Stimulated activated CD4-positive, alpha-beta T cell treated with anti-CD3 and anti-CD28 coated beads, Interleukin-2, amount 100 ng/mL, for 4 hours (primary cell): ENCODE measurements at places on chromosomes 12 and 14.
A peak's percentile ranks its signal among the peaks of the same experiment; 100 is the strongest.

GRCh38 chr12:6839482-6840201 lies 1.1 kb upstream of the GNB3 start:
- DNase-seq: no peak

- no peak for DNase-seq
Observed at GRCh38 chr12:43884683-43885410, 49.0 kb downstream of the TMEM117 start.

- DNase-seq: no peak
Observed at GRCh38 chr12:52011602-52012214, 5.0 kb downstream of the TAMALIN start.

DNA sequence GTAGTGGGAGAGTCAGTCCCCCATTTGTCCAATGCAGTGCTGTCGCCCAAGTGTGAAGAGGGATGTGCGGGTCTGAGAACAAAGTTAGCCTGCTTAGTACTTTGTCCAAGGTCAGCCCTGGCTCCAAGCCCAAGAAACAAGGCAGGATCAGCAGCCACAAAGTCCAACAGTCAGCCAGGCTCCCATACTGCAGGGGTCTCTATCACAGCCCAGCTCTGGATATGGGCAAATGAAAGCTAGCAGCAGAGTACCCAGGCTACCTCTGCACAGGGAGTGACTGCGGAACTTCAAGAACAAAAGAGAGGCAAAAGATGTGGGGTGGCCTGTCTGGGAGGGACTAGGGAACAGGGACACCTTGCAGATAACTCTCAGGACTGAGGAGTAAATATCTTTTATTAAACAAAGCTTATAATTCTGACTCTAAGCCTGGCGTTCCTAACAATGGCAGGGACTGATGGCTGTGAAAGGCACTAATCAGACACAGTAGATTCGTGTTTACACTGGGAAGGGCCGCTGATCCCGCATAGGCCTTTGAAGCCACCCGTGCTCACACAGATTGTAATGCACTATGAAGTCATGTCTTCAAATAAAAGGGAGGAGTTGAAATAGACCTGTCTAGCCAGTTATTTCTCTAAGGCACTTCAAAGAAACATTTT lies 91.0 kb upstream of the EEA1 start:
- no peak for DNase-seq

GRCh38 chr12:132433641-132434395 lies 56.1 kb upstream of the FBRSL1 start:
- no peak for DNase-seq

DNA sequence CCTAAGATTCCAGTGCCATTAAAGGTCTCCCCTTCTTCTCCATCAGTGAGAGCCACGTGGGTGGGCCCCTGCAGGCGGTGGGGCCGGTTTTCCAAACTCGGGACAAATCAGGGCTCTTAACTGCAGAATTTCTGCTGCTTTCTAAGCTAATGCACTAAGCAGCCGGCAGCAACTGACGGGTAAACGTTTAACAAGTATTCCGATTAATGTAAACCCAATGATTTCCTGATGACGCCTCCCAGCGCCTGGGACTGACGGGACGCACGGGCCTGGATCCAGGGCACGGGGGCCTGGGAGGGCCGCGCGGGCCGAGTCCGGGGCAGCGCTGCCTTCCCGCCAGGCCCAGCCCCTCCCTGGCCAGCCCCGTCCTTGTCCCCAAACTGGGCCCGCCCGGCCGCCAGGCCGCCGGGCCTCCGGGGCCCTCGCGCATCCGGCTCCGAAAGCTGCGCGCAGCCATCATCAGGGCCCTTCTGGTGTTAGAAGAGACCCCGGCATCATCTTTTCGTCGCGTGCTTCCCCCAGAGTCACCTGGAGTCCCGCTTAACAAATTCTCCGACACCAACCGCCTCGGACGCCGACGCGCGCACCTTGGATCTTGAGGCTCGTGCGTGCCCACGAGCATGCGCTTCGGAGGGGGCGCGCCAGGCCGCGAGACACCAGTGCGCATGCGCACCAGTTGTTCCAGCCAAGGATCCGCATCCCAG lies at the start of gene MLH3:
TSS of gene MLH3 (minus strand) at position 616 of the 704 bp plus-strand sequence. CDS start 1,812 bp downstream, outside the sequence.
- peak; percentile 72 for DNase-seq

DNA sequence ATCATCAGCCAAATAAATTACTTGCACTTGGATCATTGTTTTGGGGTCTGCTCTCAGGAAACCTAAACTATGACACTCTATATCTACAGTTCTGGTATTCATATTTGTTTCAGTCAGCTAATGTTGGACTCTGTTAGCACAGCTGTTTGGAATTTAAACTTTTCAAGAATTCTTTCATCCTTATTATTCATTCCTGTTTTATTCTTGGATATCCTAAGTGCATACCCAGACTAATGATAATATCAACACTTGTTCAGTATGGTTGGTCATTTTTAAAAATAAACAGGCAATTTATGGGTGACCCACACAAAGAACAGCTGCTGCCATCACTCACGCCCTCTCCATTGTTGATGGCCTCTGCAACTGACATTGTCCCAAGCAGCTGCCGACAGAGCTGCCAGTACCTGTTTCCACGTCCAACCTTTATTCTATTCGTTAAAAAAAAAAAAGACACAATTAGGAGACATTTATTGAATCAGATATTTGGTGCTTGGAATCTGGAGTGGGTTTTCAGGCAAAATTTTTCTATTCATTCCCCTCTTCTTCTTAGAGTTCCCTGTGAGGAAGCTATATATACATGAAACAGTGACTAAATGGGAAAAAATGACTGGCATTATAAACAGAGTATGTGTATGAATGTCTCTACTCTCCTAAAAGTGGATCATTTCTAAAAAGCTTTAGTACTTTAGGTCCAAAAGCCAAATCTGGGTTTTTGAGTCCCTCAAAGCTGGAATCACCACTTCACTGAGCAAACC lies 252.1 kb upstream of the NAV3 start:
- DNase-seq: no peak

GRCh38 chr12:479161-479560 lies 19.4 kb downstream of the B4GALNT3 start:
- DNase-seq: no peak

GRCh38 chr12:15848606-15849005 lies 33.6 kb upstream of the STRAP start:
- DNase-seq: no peak

GRCh38 chr14:49865431-49865859 lies 12.9 kb upstream of the NEMF start:
- DNase-seq: peak; percentile 71

GRCh38 chr12:132492522-132492921 lies 2.6 kb downstream of the FBRSL1 start:
- DNase-seq: no peak

DNA sequence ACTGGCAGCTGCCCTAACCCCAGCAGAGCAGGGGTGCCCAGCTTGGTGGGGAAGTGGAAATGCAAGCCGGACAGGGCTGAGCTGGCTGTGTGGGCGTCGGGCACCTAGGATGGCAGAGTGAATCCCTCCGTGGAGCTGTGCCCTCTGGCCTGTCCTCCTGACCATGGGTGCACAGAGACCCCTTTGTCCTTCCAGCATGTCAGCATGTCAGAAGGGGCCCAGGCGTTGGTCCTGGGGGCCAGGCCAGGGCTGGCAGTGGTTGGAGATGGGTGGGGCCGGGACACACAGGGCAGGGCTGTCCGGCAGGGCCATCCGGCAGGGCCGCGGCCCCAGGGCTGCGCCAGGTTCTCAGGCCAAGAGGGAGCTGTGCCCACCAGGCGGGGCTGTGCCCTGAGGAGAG lies 8.8 kb upstream of the TEX22 start:
- no peak for DNase-seq

- DNase-seq: no peak
Observed at GRCh38 chr12:106873983-106874382, 81.7 kb upstream of the TMEM263 start.

DNA sequence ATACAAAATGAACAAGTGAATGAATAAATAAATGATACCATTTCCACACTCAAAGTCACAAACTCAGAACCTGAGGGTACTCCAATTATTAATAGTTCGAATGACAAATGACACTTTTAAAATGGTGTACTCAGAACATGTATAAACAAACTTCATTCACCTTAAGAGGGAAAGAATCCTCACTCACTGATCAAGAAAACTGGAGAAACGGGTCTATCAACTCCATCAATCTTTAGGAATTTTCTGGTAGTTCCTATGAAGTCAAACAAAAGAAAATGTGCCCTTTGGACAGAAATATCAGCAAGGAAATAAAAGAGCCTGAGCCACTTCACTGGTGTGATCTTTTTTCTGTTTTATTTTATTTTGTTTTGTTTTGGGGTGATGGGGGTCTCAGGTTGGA lies 5.2 kb upstream of the NRDE2 start:
- DNase-seq: no peak

GRCh38 chr12:74537126-74537706 lies 419 bp upstream of the ATXN7L3B start:
- no peak for DNase-seq
